ENCODE measurements at places on chromosomes 11 and 22.

DNA sequence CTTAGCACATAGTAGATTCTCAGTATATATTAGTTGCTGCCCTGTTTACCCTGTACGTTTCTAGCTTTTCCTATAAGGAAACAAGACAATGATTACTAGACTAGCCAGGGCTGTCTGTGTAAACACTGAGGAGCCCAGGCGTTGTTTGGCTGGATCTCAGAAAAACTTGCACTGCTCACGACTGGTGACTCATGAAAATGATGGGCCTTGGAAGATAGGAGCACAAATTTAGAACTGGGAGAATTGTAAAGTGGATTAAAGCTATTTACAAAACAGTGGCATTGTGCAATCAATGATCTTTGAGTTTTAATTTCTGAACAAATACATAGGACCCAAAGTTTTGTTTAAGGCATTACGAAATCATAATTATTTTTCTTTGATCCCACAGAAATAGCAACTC is 276.9 kb downstream of the FAM76B start:
- DNase-seq: no peak

- DNase-seq: no peak
Measured at GRCh38 chr11:2189938-2190656, 18.5 kb upstream of the TH start.

GRCh38 chr22:29256606-29257325 is 11.0 kb downstream of the RHBDD3 start:
- no peak for DNase-seq

GRCh38 chr11:64533501-64533900 is 57.5 kb upstream of the SLC22A12 start:
- no peak for DNase-seq
